ENCODE measurements at places on chromosomes 2 and 18.

GRCh38 chr2:221337957-221338685 lies 234.0 kb downstream of the EPHA4 start:
- no peak for DNase-seq

- DNase-seq = no peak
Measured at GRCh38 chr2:100865816-100866460, 46.0 kb downstream of the NPAS2 start.

- no peak for DNase-seq
Measured at GRCh38 chr18:44805176-44805575, 124.5 kb downstream of the SETBP1 start.

DNA sequence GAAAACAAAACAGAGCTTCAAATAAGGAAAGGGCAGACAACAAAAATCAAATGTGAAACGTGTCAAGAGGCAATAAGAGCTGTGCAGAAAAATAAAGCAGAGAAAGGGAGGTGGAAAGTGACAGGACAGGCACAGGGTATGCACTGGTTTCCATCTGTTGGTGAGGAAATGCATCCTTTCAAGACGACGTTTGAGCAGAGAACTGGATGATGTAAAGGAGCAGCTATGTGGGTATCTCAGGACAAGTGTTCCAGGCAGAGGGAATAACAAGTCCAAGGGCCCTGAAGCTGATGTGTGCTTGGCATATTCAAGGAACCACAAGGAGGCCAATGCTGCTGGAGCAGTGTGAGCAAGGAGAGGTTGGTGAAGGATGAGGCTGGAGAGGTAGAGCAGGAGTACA lies 168.9 kb upstream of the SERPINE2 start:
- no peak for DNase-seq

Data from GM13976 (cell line).